ENCODE measurements at places on chromosomes 7 and 10. TPM values are rescaled to one million over a fixed set of nuclear protein-coding genes. Genes with fewer than 3 reads are reported as not detected.

The ADAM12 gene
- total RNA-seq, result 0.22 TPM

The CDNF gene
- 1.6 TPM for total RNA-seq

The POMZP3 gene
- 13.3 TPM for total RNA-seq

The RBP3 gene
- not detected for total RNA-seq

The MMRN2 gene
- total RNA-seq, result not detected

The PDSS1 gene
- 4.3 TPM for total RNA-seq

The VAX1 gene
- not detected for total RNA-seq

The POU6F2 gene
- 0.53 TPM for total RNA-seq

The MINDY4 gene
- 1.1 TPM for total RNA-seq

The TAX1BP1 gene
- total RNA-seq, result 94.7 TPM

The SLC26A5 gene
- not detected for total RNA-seq

The AKR1C4 gene
- total RNA-seq, result not detected

The THSD7A gene
- total RNA-seq, result not detected

The CDHR3 gene
- 0.34 TPM for total RNA-seq

The TMEM140 gene
- total RNA-seq, result 84.9 TPM

GRCh38 chr10:32197423-32197822, 141.2 kb upstream of the KIF5B start:
- H3K4me1 ChIP-seq, result peaks cover 6% of the 10 kb centered on the region
- no peak for DNase-seq
- H3K27ac ChIP-seq, result no peak overlapping the region
- H3K27me3 ChIP-seq, result no peaks in the 10 kb centered on the region

GRCh38 chr10:117431160-117431559, 55.9 kb upstream of the PDZD8 start:
- H3K27ac ChIP-seq, result no peak overlapping the region
- no peaks in the 10 kb centered on the region for H3K36me3 ChIP-seq
- peaks cover 4% of the 10 kb centered on the region for H3K27me3 ChIP-seq
- no peak for DNase-seq
- no peak overlapping the region for H3K4me3 ChIP-seq

GRCh38 chr7:131293018-131293417, 34.7 kb upstream of the MKLN1 start:
- no peaks in the 10 kb centered on the region for H3K4me1 ChIP-seq
- no peak overlapping the region for H3K27ac ChIP-seq
- H3K4me3 ChIP-seq, result no peak overlapping the region
- no peaks in the 10 kb centered on the region for H3K36me3 ChIP-seq
- DNase-seq, result no peak

DNA sequence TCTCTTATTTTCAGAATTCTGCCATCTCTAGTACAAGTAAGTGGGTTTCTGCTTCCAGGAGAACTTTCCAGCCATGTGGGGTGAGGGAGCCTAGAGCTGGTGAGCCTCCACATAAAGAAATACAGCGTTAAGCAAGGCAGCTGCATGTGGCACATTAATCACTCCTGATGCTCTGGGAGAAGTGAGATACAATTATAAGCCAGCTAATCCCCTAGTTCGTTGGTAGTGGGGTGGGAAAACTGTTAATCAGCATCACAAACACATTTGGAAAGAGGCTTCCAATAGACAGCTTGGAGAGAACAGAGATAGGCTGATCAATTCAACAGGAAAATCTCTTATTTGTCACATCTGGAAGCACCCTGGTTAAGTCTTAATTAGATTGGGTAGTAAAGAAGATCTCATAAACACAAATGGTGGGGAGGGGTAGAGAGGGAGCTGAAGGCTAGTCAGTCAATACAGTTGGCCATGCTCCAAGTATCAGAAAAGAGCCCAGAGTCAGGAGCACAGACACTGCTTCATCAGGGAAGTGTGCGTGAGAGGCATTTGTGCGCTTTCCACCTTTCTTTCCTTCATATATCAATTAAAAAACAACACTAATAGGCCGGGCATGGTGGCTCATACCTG, 130.6 kb downstream of the SORCS1 start:
- H3K4me1 ChIP-seq, result no peaks in the 10 kb centered on the region
- no peak overlapping the region for H3K27ac ChIP-seq
- H3K36me3 ChIP-seq, result no peaks in the 10 kb centered on the region
- DNase-seq, result no peak

- H3K27me3 ChIP-seq, result no peaks in the 10 kb centered on the region
- no peaks in the 10 kb centered on the region for H3K4me1 ChIP-seq
- no peak overlapping the region for H3K4me3 ChIP-seq
- H3K27ac ChIP-seq, result no peak overlapping the region
Observed at GRCh38 chr7:88522771-88523293, 216.1 kb upstream of the STEAP4 start.

GRCh38 chr10:115167751-115168150, 74.6 kb downstream of the ATRNL1 start:
- no peak for DNase-seq
- no peaks in the 10 kb centered on the region for H3K27me3 ChIP-seq

GRCh38 chr10:88883448-88883809, 3.4 kb downstream of the STAMBPL1 start:
- H3K4me3 ChIP-seq, result peak overlapping the region; percentile 17
- peak; percentile 30 for DNase-seq
- peaks cover 59% of the 10 kb centered on the region for H3K4me1 ChIP-seq
- no peaks in the 10 kb centered on the region for H3K36me3 ChIP-seq

GRCh38 chr10:129917936-129918335, 46.1 kb downstream of the EBF3 start:
- no peaks in the 10 kb centered on the region for H3K36me3 ChIP-seq
- H3K4me3 ChIP-seq, result no peak overlapping the region
- no peaks in the 10 kb centered on the region for H3K27me3 ChIP-seq

DNA sequence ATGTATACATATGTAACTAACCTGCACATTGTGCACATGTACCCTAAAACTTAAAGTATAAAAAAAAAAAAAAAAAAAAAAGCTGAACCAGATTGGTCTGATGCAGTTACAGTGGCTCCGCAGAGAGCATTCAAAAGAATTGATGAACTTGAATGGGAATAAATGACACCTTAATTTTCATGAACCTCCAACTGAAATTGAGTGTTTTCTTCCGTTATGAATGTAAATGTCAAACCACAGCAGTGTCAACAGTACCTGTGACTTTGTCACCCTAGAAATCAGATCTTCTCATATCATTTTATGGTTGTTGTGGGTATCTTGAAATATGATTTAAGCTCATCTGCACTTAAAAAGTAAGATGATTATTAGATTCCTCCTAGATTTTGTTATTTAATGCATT, 32.7 kb upstream of the SRGN start:
- H3K27ac ChIP-seq, result no peak overlapping the region
- no peaks in the 10 kb centered on the region for H3K27me3 ChIP-seq
- H3K4me1 ChIP-seq, result peaks cover 9% of the 10 kb centered on the region

DNA sequence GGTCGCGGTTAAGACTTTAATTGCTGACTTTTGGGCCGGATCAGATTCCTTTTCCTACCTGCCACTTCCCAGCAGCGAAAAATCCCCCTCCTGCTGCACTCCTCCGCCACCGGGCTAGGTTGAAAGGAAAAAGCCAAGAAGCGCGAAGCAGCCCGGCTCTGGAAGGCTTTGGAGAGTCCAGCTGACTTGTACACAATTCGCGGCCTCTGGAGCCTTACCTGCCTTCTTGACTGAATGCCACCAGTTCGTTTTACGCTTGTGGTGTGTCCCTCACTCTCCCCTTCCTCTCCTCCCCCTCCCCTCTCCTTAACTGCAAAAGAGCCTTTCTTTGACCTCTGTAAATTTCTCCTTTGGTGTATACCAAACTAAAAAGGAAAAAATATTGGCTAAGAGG, 2.7 kb upstream of the FEZF1 start:
- peaks cover 72% of the 10 kb centered on the region for H3K27me3 ChIP-seq
- no peaks in the 10 kb centered on the region for H3K4me1 ChIP-seq
- no peak overlapping the region for H3K4me3 ChIP-seq
- H3K27ac ChIP-seq, result no peak overlapping the region

DNA sequence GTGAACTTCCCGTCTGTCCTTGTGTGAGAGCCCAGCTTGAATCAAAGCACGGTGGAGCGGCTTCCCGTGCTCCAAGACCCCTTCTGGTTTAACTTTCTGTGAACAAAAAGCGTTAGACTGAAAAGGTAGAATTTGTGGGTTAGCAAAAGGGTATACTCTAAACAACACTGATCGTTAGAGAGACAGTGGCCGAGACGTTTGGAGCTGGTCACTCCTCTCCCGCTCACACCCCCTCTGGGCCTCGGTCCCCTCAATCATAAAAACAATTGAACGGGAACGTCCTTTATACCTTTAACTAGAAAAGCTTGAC, 502 bp downstream of the PRKRIP1 start:
- no peaks in the 10 kb centered on the region for H3K27me3 ChIP-seq
- peaks cover 15% of the 10 kb centered on the region for H3K4me1 ChIP-seq
- H3K36me3 ChIP-seq, result peaks cover 31% of the 10 kb centered on the region
- no peak for DNase-seq
- H3K27ac ChIP-seq, result peak overlapping the region; percentile 64
- H3K4me3 ChIP-seq, result peak overlapping the region; percentile 95

GRCh38 chr10:97132273-97132672, 53.5 kb downstream of the SLIT1 start:
- H3K4me1 ChIP-seq, result no peaks in the 10 kb centered on the region
- no peaks in the 10 kb centered on the region for H3K36me3 ChIP-seq
- DNase-seq, result no peak
- no peaks in the 10 kb centered on the region for H3K27me3 ChIP-seq
- H3K27ac ChIP-seq, result no peak overlapping the region
- no peak overlapping the region for H3K4me3 ChIP-seq

DNA sequence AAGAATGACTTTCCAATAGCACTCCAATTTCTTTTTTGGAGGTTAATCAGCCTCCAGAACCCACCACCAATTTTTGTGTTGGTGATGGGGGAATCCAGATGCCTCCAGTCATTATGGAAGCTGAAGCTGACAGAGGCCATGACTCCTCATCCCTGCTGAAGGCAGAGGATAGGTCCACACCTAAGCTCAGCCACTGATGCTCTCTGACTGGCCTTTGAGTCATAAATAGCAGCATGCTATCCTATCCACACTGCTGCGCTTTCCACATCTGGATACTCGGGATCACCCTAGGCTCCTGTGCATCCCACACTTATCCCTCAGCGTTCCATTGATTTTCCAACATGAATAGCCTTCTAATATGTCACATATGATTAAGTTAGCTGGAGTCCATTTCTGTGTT, 124.2 kb downstream of the TES start:
- no peaks in the 10 kb centered on the region for H3K36me3 ChIP-seq
- no peaks in the 10 kb centered on the region for H3K4me1 ChIP-seq
- DNase-seq, result no peak
- H3K27me3 ChIP-seq, result no peaks in the 10 kb centered on the region

DNA sequence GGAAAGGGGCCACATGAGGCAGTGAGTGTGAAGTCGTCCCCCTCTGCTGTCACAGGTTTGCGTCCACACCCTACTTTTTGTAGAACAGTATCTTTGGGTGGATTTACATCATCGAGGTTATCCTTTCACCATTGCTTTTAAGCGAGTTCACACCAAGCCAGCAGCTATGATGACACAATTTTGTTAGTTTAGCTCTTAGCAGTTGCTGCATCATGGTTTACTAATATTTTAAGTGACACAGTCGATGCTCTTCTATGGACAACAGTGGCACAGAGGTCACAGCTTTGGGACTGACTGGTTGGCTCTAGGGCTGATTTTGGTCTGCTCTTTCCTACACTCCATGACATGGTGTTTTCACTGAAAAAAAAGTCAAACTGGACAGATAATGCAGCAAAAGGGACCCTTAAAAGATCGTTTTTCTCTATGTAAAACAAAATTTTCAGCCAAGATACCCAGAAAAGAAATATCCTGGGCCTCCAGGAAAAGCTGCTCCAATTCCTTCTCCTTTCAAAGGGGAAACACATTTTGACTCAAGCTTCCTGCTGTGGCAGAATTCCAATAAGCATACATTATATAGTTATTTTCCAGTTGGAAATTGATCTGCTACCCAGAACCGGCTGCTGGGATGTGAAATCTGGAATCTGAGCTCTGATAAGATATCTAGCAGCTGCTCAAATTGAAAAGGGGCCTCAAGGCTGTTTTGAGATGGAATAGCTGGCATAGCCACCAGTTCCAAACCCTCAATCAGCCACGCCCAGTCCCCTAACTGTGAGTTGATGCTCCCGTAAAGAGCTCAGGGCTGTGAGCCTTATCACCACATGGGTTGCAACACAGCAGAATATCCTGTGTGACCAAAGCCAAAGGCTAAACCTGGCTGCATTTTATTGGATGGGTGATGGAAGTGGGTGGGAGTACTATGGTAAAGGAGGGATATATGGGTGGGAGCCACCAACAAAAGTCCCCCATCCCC, 114.2 kb downstream of the SMURF1 start:
- no peaks in the 10 kb centered on the region for H3K27me3 ChIP-seq
- H3K4me1 ChIP-seq, result no peaks in the 10 kb centered on the region
- no peak overlapping the region for H3K4me3 ChIP-seq
- no peak for DNase-seq
- peaks cover 60% of the 10 kb centered on the region for H3K36me3 ChIP-seq

DNA sequence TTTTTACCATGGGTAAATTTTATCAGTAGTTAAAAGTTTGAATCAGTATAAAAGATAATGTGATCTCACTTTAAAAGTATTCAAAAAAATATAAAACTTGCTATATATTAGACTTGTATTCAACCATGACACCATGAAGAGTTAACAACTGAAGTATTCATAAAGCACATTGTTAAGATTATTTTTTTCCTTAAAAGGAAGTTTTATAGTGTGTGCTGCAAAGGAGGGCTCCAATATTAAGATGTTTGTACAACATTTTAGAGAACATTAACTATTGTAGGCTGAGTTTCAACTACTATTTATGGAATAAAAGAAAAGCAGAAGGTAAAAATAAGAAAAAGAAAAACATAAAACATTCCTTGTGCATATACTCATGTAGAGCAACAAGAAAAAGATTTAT, 24.5 kb upstream of the CUBN start:
- peaks cover 6% of the 10 kb centered on the region for H3K36me3 ChIP-seq
- H3K4me3 ChIP-seq, result no peak overlapping the region
- H3K27ac ChIP-seq, result no peak overlapping the region
- H3K4me1 ChIP-seq, result no peaks in the 10 kb centered on the region

DNA sequence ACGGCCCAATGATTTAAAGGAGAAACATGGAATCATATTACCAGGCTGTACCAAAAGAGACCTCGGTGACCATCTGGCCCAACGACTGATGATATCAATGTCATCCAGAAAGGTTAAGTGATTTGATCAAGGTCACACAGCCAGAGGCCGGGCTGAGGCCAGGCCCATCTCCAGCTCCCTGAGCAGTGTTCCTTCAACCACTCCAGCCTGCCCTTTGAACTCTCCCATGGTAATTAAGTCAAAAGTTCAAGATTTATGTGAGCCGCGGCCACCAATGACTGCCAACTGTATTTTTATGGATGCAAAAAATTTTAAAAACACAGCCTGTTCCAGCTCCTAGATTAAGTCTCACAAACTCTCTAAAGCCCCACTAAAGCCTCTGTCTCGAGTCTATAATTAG, 41.8 kb downstream of the FGFR2 start:
- no peaks in the 10 kb centered on the region for H3K27me3 ChIP-seq
- H3K4me1 ChIP-seq, result no peaks in the 10 kb centered on the region
- H3K27ac ChIP-seq, result no peak overlapping the region
- H3K36me3 ChIP-seq, result no peaks in the 10 kb centered on the region

- no peak overlapping the region for H3K27ac ChIP-seq
- no peaks in the 10 kb centered on the region for H3K27me3 ChIP-seq
- no peaks in the 10 kb centered on the region for H3K36me3 ChIP-seq
- no peak for DNase-seq
- no peak overlapping the region for H3K4me3 ChIP-seq
Observed at GRCh38 chr7:12709726-12710502, 22.5 kb downstream of the ARL4A start.
